Astrocyte (in vitro differentiated cells and primary cell): ENCODE measurements at places on chromosomes 5 and 9. TPM values are rescaled to one million over a fixed set of nuclear protein-coding genes. Genes with fewer than 3 reads are reported as not detected.

Gene SPARC
- total RNA-seq: 15,667 and 20,724 TPM in 2 replicates

DNA sequence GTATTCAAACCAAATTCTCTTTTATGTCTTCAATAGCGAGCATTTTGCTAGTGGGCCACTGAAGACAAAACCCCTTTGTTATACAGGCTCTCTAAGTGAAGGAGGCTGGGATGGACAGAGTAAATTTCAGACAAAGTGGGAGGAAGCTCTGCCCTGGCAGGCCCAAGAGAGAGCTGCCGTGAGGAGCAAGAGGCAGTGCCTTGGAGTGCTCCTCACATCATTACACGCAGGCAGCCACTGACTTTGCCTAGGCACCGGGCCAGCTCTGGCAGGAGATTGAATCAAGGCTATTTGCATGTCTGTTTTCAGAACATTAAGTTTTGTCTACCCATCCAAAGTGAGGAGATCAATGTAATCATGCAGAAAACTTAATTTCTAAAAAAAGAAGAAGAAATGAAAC lies 167.7 kb downstream of the CCDC192 start:
- no peak for DNase-seq

Gene SPATA31C1
- not detected in 2 replicates for total RNA-seq

GRCh38 chr5:82163452-82164175 lies 114.5 kb downstream of the RPS23 start:
- DNase-seq: peak; percentile 44

Gene KCNMB1
- total RNA-seq: 0.14 and 0.31 TPM in 2 replicates
